ENCODE measurements at places on chromosomes 6 and 20.

DNA sequence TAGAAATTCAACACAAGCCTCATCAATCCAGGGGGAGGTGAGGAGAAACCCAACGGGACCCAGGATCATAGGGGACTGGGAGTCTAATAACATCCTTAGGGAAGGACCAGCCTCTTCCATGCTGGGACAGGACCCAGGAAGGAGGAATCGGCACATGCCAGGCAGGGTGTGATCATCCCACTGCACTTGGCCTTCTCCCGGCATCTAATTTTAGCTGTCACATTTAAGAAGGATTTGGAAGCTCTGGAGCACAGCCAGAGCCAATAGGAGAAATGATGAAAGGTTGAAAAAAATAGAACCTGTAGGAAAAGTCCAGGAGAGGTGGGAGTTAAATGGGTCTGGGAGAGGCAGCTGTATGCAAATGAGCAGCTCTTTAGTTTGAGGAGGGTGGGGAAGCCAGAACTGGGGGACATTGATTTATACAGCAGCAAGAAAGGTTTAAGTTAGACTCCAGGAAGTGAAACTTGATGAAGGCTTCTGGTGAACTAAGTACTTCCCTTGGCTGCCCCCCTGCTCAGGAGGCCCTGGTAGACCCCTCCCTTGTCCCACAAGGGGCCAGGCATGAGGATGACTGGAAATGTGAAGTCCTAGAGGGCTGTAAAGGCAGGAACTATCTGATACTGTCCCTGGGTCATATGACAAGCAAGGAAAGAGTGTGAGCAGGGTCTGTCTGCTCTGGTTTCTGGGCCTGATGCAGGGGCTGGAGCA is 260.3 kb downstream of the LRFN2 start:
- DNase-seq = no peak

DNA sequence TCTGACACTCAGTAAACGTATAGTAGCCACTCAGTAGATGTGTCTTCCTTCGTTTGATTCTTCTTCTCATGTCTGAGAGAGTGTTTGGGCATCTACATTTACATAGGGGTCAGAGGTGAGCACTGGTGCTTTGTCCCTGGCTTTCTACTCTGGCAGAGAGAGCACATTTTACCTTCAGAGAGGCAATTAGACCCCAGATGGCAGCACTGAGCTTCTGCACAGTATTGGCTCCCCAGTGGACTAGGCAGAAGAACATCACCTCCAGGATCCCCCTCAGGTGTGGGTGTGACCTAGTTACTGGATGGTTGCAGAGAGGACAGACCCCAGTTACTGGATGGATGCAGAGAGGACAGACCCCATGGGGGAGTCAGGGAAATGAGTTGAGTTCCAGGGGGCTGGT is 327.2 kb downstream of the DHX35 start:
- DNase-seq = peak; percentile 3

DNA sequence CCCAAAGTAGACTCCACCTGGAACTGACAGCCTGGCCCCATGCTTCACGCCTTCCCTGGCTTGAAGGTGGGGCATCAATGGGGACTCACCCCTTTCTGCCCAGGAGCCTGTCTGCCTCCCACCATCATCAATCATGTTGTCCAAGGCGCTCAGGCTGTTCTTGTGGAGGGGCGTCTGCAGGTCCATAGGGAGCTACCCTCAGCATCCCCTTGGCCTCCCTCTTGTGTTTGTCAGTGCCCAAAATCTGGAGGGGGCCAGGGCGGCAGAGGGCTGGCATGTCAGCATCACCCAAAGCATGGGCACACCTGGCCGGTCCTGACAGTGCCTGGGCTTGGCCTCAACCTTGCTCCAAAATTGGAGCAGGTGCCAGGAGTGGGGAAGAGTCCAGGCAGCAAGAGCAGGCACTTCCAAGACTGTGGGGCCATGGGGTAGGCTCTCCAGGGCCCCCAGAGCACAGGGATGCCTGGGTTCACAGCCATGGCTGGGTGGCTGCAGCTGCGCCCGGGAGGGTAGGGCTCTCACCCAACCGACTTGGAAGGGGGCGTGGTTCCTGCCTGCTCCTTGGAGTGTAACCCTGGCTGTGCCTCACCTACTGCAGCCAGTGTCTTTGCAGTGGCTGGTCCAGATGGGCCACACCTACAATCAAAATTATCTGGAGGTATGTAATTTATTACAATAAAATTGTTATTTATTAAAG is 903.4 kb downstream of the EYS start:
- no peak for DNase-seq

- no peak for DNase-seq
Observed at GRCh38 chr6:163383912-163384311, 30.6 kb upstream of the QKI start.

All from stimulated activated CD4-positive, alpha-beta T cell treated with anti-CD3 and anti-CD28 coated beads, Interleukin-15, amount 100 ng/mL, for 24 hours (primary cell).